ENCODE measurements at places on chromosomes 12 and 14.

GRCh38 chr14:42572032-42572431 lies 965.4 kb downstream of the LRFN5 start:
- DNase-seq: no peak

DNA sequence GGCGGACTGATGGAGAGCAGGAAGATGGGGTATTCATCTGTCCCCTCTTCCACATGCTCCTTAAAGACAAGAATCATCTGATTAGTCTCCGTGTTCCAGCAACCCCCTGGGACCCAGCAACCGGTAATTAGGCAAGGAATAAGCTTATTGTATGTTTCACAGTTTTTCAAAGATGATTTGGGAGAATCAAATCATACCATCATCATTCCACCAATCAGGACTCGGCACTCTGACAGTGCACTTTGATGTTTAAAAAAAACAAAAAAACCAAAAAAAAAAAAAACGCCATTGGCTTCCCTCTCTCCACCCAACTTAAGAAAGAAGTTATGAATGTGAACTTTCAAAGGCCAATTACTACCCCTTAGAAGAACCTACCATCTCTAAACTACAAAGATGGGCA lies 1.3 kb upstream of the DYNC1H1 start:
- DNase-seq: no peak

- no peak for DNase-seq
These were observed 2.4 kb upstream of the RNASE7 start for GRCh38 chr14:21039585-21040369.

- no peak for DNase-seq
These were observed 48.3 kb downstream of the SPATS2 start for GRCh38 chr12:49415521-49415970.

DNA sequence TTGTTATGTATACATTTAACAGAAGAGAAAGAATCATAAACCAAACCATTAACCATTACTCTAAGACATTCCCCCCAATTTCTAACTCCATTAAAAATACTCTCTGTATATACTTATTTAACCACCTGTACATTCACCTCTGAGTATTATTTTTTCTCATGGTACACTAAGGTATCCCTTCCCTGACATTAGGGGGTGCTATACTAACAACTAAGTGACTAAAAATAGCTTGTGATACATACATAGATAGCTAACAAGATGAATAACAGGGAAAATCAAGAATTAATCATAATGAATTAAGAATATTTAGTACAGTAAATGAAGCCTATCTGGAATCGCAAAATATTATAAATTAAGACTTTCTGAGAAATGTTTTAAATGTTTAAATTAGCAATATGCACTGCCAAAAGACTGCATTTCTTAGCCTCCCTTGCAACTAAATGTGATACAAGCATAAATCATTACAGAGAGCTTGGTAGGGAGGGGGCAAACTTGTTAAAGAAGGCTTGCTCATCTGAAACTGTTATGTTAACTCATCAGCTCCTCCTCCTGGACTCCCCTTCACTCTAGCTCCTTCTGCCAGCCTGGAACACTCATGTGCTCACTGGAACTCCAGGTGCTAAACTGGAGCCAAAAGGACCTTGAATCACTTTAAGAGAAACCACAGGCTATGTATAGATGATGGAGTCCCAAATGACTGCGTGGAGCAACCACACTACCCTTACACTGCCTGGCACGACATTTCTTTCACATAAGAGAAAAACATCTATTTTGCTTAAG lies 14.9 kb downstream of the C2CD5 start:
- no peak for DNase-seq

DNA sequence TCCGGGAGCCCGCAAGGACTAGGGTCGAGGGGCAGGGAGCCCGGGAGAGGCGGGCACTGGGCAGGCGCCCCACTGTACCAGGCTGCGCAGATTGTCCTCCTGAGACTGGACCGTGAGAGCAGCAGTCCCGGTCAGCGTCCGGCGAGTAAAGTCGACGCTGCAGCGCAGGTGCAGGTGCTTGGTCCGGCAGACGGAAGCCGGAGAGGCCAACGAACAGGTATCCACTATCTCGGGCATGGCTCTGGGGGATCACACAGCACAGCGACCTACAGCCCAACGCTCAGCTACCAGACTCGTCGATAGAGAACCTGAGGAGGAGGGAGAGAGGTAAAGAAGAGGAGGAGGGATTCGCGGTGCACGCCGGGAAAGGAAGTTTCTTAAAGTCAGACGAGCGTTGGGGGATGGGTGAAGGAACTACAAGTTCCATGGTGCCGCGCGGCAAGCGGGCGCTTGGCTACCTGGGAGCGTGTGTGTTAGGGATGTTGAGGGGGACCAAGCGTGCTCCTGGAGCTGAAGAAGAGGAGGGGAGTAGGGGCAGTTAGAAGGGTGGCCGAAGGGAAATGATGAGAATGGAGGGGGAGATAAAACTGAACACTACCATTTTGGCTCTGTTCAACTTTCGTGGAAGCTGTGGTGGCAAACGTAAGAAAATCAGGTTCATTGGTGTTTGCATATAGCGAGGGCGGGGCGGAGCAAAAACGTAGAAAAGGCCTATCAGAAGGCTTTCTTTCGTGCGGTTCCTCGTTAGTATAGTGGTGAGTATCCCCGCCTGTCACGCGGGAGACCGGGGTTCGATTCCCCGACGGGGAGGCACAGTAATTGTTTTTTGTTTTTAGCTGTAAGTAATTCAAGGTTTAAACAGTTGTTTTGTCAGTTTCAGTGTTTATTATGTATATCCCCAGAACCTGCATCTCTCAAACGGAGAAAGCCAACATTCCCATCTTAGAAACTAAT lies at the start of gene LTA4H:
LTA4H (minus strand) TSS at position 305 of the 954 bp plus-strand sequence; CDS start at position 237, 68 bp downstream.
- peak; percentile 90 for DNase-seq

- DNase-seq: no peak
These were observed 23.8 kb upstream of the TC2N start for GRCh38 chr14:91891101-91891500.

- no peak for DNase-seq
These were observed 463.1 kb downstream of the RAD51B start for GRCh38 chr14:68282479-68283377.

- DNase-seq: no peak
These were observed 51.2 kb upstream of the CCDC60 start for GRCh38 chr12:119283310-119283709.

DNA sequence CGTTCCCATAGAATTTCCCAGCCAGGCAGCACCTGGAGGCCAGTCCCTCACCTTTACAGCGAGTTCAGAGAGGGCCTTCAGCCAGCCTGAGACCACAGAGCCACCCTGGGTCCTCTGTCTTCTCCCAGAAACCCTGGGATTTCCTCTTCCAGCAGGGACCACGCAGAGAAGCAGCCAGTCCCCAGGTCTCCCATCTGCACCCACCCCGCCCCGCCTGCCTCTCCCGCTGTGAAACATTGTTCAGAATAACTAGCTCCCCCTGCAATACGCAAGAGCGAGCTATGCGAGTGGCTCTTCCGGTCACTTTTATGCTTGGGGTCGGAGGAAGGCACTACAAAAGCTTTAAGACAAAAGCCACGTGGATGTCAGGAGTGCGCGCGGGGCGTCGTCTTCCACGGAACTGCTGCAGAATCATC lies 77.8 kb downstream of the SERPINA3 start:
- DNase-seq: no peak

- DNase-seq: no peak
These were observed 165.6 kb downstream of the PRKCH start for GRCh38 chr14:61486930-61487495.

GRCh38 chr12:15808250-15808649 lies 19.1 kb upstream of the EPS8 start:
- no peak for DNase-seq

DNA sequence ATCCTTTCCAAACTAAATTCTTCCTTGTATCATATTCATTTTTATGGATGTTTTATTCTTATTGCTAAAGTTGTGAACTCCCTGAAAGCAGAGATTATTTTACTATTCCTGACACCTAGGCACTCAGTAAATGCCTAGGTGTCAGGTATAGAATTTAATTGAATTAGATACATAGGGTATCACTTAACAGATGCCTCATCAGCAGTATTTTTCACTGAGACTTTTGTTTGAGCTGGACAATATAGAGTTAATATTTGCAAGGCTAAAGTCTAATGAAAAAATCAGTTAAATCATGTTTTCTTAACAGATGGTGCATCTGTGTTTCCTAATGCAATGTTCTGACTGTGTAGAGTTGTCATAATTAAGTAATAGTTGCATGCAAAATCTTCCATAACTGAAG lies 182.7 kb downstream of the DERA start:
- no peak for DNase-seq

GRCh38 chr12:26229910-26230309 lies 34.5 kb downstream of the SSPN start:
- DNase-seq: no peak

GRCh38 chr14:32075672-32076277 lies 1.3 kb upstream of the ARHGAP5 start:
- peak; percentile 5 for DNase-seq

- DNase-seq: no peak
These were observed 17.1 kb upstream of the HIGD1C start for GRCh38 chr12:50934981-50935807.

GRCh38 chr14:104147346-104148125 lies 9.1 kb downstream of the KIF26A start:
- no peak for DNase-seq

DNA sequence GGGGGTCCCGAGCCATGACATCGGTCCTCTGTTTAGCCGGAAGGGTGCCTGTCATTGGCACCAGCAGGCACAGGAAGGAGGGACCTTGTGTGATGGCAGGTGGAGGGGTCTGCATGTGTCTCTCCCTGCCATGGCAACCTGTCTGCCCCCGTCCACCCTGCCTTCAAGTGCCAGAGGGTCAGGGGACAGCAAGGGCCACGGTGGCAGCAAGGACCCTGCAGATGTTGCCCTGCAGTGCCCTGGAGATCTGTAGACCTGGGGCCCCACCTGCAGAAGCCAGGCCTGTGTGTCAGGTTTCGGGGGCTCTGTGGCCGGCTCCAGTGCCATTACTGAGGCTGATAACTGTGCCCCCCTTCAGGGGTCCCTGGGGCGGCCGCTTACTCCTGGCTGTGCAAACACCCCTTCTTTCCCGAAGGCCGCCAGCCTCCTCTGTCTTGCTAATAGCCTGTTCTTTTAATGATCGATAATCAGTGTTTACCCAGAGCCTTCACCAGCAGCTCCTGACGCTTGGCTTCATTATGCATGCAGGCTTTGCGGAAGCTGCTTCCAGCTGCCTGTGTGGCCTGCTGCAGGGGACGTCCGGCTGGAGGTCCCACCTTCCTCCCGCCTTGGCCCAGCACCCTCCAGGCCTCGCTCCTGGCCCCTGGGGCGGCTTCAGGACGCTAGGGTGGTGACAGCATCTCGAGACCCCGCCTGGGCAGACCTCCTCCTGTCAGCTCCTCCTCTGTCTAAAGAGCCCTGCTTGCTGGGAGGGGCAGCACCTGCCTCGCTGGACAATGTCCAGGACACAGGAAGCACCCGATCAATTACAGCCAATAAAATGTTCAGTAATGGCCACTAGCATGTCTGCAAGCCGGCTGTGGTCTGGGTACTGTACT lies 153.0 kb downstream of the KIF26A start:
- DNase-seq: no peak

- DNase-seq: no peak
These were observed 226.6 kb upstream of the DIO3 start for GRCh38 chr14:101334656-101335055.

DNA sequence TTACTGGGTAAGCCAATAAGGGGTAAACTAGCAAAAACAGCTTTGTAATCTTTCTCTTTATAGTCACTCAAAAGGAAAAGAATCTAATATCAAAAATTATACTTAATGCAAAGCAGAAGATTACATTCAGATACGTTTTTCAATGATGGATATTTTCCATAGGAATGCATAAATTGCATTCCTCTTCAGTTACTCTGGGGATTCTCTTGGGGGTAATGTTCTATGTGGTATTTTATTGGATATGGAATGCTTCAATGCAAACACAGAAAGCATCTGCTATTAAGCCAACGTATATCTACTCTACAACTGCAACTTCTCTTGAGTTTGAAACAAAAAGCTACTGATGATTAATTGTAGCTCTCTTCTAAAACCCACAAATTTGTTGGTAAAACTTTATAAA lies 106.0 kb downstream of the SLC41A2 start:
- DNase-seq: no peak

DNA sequence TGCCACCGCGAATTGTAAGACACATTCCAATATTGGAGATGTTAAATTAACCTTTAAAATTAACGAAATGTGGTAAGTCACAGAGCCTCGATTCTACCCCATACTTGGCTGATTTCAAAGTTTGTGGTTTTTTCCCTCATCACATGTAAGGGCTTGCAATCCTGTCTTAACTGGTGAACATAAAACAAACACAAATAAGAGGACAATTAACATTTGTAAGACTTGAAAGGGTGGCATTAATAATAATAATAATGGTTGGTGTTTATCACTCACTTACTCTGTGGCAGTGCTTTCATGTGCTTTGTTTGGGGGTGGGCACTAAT lies 26.6 kb downstream of the PPFIBP1 start:
- DNase-seq: no peak

DNA sequence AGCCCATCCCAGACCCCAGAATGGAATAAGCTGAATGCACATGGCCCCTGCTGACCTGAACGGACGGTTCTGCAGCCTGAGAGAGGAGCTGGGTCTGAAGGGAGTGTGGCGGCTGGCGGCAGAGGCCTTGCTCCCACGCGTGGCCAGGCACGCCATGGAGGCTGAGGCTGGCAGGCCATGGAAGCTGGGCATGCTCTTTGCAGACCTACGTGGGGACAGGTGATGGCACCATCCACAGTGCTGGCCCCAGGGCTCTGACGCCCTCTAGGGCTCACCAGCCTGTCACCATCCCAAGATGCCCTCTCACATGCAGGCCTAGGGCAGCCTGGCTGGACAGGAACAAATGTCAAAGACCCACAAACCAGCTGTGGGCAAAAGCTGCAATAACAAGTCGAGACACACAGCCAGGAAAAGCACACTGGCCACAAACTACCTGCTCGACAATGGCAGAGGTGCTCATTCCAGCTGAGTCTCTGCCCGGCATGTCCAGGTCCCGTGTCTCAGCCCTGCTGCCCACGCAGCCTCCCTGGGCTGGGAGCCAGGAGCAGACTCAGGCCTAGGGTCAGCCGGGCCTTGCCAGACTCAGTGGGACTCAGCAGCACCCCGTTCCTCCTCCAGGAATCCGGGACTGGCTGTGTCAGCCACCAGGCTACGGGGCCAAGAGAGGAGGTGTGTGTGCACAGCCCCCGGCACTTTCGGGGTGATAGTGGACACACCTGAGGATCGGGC lies 19.7 kb downstream of the BTBD6 start:
- no peak for DNase-seq

GRCh38 chr12:94725375-94726168 lies 75.2 kb upstream of the TMCC3 start:
- no peak for DNase-seq

DNA sequence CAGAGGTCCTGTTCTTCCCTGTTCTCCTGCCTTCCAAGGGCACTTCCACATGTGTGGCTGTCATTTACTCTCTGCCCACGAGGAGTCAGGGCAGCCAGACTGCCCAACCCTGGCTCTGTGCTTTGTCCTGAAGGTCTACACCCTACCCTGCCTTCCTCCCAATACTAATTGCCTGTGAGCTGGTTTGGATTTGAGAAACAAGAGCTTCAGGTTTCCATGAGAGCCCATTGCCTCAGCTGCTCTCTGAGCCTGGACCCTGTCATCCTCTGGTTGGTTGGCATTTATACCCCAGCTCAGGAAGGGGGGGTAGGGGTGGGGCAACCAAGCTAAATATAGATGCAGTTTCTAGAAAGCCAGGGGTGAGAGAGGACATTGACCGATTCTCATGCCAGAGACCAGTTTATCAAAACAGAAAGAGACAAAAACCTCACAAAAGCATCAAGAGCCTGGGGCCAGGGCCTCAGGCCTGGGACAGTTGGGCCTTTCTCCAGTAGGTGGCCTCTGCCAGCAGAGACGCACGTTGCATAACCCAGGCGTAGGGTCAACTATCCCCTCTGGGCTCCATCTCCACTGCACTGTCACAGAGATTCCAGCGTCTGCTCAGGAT lies 34.5 kb downstream of the VDR start:
- no peak for DNase-seq
